ENCODE measurements at places on chromosomes 4 and X.

- DNase-seq: no peak
Measured at GRCh38 chr4:108703966-108704365, 53.6 kb downstream of the OSTC start.

DNA sequence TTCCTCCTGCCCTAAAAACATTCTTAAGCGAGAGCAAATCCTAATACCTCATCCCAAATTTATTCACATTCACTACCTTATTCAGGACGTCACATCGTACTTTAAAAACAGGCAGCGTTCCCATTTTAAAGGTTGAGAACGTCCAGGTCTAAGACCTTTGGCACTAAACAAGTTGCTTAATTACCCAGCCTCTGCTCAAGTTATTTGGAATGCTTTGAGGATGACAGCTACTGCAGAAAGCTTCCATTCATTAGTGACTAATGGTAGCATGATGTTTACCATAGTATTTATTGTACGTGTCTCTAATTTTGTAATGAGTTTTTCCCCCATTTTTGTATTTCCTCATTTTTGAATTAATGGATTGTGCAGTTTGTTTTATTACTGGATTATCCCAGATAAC, 1.5 kb downstream of the USP38 start:
- no peak for DNase-seq

DNA sequence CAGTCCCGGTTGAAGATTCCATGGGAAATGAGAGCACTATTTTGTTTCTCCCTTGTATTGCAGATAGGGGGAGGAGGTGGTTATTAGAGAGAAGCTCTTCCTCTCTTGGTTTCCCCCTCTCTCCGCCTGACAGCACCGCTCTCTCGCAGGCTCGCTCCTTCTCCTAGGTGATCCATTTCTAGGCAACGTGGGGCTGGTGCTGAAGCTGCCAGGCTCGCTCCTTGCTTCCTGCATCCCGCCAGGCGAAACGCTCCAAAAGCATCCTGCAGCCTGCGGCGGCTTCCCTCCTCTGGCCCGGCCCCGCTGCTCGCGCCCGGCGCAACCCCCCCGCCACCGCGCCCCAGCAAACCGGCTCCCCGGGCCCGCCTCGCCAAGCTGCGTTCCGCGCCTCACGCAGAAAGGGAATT, at the start of gene GRID2:
TSS of gene GRID2 (plus strand) at position 346 of the 407 bp plus-strand sequence.
- DNase-seq: peak; percentile 37

GRCh38 chr4:74114234-74114633, 15.2 kb upstream of the CXCL2 start:
- no peak for DNase-seq

GRCh38 chrX:153845195-153845594, 14.9 kb upstream of the PDZD4 start:
- DNase-seq: no peak

Measured in renal pelvis (tissue), 12 donors.